EL (cell line): ENCODE measurements at places on chromosomes 2 and 18.

DNA sequence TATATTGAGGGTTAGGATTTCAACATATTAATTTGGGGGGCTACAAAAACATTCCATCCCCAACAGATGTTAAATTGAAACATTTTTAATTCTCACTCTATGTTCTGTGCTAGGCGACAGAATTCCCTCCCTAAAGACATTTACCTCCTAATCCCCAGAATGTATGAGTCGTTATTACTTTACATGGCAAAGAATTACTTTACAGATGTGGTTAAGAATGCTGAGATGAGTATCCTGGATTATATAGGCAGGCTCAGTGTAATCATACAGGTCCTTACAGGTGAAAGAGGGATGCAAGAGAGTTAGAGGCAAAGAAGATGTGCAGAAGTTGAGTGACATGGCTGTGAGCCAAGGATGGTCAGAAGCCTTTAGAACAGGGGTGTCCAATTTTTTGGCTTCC is 974.1 kb upstream of the ACVR2A start:
- DNase-seq: no peak

DNA sequence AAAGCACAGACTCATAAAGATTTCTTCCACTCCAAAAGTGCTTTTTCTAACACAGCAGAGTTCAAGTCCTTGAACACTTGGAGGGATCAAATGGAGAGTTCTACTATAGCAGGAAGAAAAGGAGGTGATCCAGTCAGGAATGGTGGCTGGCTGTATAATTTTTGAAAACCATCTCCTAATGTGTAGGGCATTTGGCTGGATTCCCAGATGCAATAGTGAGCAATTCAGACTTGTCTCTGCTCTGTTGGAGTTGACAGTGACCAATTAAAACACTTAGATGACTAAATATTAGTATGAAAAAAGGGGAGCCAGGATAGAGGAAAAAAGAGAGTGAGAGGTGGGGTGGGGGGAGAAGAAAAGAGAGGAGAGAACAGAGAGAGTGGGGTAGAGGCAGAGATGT is 5.3 kb upstream of the G6PC2 start:
- DNase-seq: peak; percentile 16

DNA sequence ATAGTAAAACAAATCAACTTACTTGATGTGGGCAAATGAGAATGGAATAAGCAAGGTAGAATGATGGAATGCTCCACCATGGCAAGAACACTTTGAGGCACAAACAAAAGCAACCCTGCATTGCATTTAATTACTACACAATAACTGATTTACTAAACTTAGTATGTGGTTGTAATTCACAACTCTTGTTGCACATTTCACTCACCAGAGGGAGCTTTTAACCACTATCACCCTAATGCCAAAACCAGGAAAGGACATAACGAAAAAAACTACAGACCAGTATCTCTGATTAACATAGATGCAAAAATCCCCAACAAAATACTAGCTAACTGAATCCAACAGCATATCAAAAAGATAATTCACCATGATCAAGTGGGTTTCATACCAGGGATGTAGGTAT is 659.8 kb downstream of the CPS1 start:
- DNase-seq: no peak

GRCh38 chr2:43397821-43398220 is 171.4 kb upstream of the ZFP36L2 start:
- DNase-seq: no peak

- DNase-seq: no peak
Observed at GRCh38 chr2:212904646-212905045, 246.8 kb downstream of the IKZF2 start.

DNA sequence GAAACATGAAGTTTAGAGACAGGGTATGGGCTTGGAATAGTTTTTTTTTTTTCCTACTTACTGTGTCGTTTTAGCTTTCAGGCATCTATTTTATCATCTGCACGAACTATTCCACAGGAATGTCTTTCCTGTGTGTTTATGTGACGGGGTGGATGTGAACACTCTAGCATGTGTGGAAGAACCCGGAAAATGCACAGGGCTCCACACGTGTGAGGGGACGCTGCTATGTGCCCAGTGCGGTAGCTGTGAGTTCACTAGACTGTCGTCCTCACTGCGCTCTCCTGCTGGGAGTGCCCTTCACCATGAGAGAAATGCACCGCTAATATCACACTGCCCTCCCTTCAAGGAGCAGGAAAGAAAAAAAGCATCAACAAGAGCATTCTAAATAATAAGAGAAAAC is 250.8 kb upstream of the PXDN start:
- no peak for DNase-seq

DNA sequence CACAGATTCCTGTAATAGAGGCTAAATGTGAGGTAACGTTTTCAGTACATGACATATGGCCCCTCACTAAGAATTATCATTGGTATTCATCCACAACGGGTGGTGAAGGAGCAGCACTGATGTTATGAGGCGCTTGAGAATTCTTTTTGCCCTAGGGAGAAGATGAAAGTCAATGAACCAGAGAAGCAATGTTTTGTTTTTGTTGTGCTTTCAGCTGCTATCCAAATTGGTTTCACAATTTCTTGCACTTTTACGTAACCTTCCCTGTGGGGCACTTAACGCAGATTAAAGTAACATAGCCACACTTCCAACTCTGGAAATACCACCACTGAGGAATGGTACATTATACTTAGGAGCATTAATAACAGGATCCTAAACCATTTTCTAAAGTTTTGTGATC is 13.3 kb upstream of the CCDC85A start:
- no peak for DNase-seq

- no peak for DNase-seq
Observed at GRCh38 chr18:62289047-62289446, 36.1 kb upstream of the TNFRSF11A start.

- DNase-seq: peak; percentile 82
Observed at GRCh38 chr2:150063432-150063889, 424.0 kb downstream of the RND3 start.

- DNase-seq: peak; percentile 38
Observed at GRCh38 chr18:7117390-7118355, at the start of gene LAMA1. LAMA1 (minus strand) TSS chr18:7117797; CDS start chr18:7117720, 77 bp downstream.

GRCh38 chr2:240164586-240164985 is 24.1 kb upstream of the OTOS start:
- no peak for DNase-seq

DNA sequence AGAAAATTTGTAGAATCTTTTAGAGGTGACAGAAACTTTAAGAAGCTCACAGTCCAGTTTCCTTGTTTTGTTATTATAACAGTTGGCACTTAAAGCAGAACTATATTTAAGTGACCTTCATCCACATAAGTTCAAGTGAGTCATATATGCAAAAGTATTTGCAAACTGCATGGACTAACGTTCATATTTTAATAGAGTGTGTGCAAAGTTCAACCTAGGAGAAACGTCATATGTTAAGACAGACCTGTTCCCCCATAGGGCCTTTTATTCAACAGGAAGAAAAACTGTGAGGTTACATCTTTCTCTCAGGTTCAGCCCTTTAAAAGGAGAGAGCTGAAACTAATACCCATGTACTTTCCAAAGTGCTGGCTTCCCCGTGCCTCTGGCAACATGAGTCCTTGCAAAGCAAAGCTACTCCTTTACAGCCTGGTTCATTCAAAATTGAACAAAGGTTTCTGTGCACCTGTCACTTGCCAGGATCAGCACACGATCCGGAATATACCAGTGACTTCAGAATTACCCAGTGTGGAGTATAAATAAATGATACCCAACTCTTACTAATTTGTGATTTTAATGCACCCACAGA is 280.0 kb upstream of the RAB12 start:
- DNase-seq: peak; percentile 64

GRCh38 chr18:47558110-47558750 is 306.8 kb upstream of the SKOR2 start:
- DNase-seq: no peak

DNA sequence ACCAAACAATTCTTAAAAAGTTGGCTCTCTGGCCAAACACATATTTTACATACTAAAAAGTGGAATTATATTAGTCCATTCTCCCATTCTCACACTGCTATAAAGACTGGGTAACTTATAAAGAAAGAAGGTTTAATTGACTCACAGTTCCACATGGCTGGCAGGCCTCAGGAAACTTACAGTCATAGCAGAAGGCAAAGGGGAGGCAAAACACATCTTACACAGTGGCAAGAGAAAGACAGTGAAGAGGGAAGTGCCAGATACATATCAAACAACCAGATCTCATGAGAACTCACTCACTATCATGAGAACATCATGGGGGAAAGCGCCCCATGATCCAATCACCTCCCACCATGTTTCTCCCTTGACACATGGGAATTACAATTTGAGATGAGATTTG is 42.6 kb downstream of the EDAR start:
- no peak for DNase-seq

DNA sequence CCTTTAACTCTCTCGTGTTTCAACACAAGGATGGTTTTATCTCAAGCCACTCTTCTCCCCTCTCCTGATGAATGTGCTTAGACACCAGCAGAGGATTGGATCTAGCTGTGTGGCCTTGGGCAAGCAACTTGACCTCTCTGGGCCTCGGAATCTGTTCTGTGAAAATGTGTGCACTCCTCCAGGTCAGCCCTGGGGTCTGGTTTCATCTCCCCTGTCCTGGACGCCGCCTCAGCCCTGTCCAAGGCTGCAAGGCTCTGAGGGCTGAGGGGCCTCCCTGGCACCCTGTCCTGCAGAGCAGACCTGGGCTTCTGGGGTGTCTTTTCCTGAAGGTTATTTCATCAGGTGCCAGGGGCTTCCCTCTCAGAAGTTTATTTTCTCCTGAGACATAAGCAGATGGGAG is 28.5 kb downstream of the CNDP1 start:
- no peak for DNase-seq
